ENCODE measurements at places on chromosomes 4 and X.
A peak's percentile ranks its signal among the peaks of the same experiment; 100 is the strongest.

DNA sequence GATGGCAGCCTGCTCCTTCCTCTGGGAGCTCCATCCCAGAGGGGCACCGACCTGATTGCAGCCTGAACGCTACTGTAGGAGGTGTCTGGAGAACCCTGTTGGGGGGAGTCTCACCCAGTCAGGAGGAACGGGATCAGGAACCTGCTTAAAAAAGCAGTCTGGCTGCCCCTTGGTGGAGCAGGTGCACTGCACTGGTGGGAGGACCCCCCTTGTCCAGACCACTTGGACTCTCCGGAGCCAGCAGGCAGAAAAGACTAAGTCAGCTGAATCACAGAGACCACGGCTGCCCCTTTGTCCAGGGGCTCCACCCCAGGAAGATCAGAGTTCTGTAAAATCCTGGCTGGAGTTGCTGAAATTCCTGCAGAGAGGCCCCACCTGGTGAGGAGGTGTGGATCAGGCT lies 67.3 kb upstream of the MAGEB18 start:
- DNase-seq: no peak

GRCh38 chrX:154049209-154050112 lies 29.8 kb upstream of the IRAK1 start:
- no peak for DNase-seq

- no peak for DNase-seq
Observed at GRCh38 chr4:42152507-42153504, at the start of gene BEND4. Gene BEND4, minus strand, starts transcription at chr4:42152655. Its CDS starts 512 bp downstream, at chr4:42152143.

GRCh38 chr4:103626296-103626695 lies 93.5 kb downstream of the TACR3 start:
- DNase-seq: no peak

- no peak for DNase-seq
Observed at GRCh38 chrX:69143530-69143929, 21.7 kb downstream of the PJA1 start.

DNA sequence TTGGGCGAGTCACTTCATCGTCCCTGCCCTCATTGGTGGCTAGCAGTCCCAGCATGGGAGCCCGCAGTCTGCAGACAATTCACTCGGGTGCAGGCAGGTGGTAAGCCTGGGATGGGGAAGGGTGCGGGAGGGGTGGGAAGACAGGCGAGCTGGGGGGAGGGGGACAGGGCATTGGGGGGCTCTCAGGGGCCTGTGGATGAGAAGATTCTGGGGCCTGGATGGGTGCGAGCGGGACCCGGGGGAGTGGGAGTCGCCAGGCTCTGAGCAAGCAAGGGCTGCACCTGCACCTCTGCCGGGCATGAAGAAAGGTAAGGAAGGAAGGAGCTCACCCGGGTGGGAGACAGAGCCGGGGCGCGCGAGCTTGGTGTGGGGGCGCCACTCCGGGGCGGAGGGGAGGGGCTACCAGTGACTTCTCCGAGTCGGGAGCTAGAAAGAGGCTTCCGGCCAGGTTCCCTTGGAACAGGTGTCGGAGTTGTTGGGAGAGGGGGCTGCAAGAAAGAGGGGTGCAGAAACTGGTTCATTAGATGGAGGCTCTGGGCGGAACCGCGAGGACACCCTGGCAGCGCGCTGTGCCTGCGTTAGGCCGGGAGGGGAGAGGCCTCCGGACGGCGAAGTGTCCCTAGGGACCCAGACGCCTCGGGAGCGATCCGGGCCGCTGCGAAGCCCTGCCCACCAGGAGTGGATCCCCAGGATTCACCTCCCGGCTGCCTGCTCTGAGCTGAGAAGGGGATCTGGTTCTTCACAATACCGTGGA lies 103.4 kb upstream of the PDLIM3 start:
- no peak for DNase-seq

DNA sequence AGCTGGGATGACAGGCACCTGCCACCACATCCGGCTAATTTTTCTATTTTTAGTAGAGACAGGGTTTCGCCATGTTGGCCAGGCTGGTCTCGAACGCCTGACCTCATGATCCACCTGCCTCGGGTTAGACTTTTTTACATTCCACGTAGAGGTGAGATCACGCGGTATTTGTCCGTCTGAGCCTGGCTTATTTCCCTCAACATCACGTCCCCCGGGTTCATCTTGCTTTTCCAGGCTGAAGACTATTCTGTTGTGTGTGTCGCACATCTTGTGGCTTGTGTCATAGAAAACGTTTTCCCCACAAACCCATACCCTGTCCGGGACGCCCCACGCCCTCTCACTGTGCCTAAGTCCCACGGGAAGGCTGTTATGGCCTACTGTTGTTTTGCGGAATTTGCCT lies 185.3 kb downstream of the CRLF2 start:
- no peak for DNase-seq

- DNase-seq: no peak
Observed at GRCh38 chrX:67568769-67569168, 24.9 kb downstream of the AR start.

DNA sequence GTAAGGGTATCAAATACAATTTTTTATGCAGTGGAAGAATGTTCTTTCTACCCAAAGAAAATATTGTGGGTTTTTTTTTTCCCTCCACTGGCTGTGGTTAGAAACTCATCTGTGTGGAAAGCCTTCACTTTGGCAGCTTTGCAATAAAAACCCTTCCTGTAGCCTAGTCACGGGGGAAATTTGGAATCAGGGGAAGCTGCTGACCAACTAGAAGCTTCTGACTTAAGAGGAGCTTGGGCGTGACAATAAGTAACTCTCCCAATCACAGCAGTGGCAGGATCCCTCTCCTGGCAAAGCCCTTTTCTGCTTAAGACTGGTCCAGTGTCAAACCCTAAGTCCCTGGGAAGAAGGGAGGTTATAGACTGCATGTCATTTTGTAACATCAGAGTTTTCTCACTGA lies 87.9 kb downstream of the LRRC66 start:
- DNase-seq: no peak

- DNase-seq: peak; percentile 69
Observed at GRCh38 chrX:73851014-73852009, 288.3 kb downstream of the CHIC1 start.

DNA sequence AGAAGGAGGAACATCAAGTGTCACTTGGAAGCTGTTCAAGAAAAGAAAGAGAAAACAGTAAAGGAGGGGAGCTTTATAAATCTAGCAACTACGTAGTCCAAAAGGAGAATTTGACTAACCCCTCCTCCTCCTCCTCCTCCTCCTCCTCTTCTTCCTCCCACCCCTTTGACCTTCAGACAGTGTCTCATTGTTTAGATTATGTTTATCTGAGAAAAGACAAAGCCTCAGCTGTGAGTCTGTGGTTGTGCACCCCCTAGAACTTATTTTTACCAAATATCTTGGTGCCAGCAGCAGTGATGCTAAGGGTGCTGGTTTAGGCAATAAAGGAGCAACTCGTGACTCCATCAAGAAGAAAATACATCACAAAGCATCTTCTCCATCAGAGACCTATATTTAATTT lies 68.9 kb upstream of the BMP2K start:
- DNase-seq: no peak

GRCh38 chr4:79184476-79184875 lies 141.4 kb downstream of the NAA11 start:
- no peak for DNase-seq

GRCh38 chr4:174120446-174121295 lies 162.8 kb downstream of the FBXO8 start:
- DNase-seq: peak; percentile 1

DNA sequence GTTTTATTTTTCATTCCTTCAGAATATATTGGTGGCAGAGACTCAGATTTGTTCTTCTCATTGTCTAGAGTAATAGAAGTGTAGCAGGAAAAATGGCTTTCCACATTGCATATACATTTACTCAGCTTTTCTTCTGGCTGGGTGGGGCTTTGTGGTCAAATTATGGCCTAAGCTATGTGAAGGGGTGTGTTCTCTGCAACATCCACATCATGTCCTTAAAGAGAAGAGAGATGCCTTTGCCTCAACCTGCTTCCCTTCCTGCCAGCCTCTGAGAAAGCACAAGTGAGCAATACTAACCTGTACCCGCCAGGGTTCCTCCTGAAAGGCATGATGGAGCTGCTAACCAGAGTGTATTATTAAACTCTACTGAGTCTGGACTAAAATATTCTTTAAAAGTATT lies 695.6 kb upstream of the FAM241A start:
- no peak for DNase-seq

GRCh38 chr4:147340591-147341120 lies 140.2 kb upstream of the EDNRA start:
- no peak for DNase-seq

DNA sequence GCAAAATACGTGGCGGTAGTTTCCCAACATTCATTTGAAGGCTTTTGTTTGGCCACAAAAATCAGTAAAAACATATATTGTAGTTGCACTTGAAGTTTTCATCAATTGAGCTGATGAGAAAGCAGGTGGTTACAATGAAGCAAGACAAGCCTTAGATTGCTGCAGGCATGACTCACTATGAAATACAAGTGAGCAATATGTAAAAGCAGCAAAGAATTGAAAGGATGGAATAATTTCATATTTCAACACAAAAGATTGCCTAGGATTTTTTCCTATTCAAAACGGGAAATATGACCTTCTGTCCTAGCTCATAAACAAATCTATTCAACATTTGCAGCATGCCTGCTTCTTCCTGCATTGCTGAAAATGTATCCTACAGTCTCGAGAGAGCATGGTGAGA lies 190.9 kb upstream of the BANK1 start:
- no peak for DNase-seq

- no peak for DNase-seq
Observed at GRCh38 chr4:7361280-7361895, 73.3 kb downstream of the PSAPL1 start.

- DNase-seq: no peak
Observed at GRCh38 chr4:100188829-100189228, 1.4 kb downstream of the DDIT4L start.

DNA sequence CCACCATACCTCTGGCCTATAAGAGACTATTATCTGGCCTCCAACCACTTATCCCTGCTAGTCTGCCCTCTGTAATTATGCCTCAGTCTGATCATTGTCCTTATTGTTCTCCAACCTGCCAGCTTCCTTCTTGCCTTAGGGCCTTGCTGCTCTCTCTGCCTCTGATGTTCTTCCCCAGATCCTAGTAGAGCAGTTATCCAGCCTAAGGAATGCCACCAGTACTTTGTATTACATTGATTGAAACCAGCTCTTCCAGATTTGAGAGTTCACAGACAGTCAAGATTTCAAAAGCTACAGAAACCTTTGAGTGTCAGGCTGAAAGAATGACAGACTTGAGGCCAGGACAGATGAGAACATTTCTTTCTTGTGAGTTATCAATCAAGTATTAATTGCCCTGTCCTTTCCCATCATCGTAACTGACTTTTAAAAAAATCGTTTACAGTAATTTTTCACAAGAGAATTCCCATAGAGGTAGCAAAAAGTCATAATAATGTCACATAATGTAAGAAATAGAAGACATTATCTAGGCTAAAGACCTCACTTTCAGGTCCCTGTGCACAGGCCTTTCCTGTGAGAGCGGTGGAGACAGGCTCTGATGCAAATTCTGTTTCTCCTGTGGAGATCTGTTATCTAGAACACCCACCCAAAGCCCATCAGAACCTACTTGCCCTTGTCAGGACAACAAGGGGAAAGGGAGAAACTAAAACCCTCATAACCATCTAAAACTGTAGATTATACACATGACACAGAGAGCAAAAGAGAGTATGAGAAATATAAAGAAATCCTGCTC lies 64.1 kb upstream of the GUCY1A1 start:
- DNase-seq: no peak

DNA sequence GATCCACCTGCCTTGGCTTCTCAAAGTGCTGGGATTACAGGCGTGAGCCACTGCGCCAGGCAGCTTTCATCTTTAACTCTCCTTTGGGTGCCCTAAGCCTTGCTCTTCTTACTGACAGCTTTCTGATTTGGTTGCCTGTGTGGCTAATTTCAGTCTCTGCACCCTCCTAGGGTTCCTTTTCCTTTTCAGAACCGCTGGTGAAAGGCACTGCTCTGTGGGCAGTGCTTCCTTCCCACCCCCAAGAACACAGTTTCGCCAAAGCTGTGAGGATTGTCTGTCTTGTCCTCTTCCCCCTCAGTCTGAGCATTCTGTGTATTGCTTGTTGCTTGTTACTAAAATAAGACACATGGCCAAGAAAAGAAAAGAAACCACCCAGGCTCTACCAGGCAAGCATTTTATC lies 101.4 kb upstream of the FRMPD3 start:
- DNase-seq: no peak

- peak; percentile 21 for DNase-seq
Observed at GRCh38 chr4:109302361-109303139, at the start of gene COL25A1. Gene COL25A1, minus strand, starts transcription at chr4:109302658.

DNA sequence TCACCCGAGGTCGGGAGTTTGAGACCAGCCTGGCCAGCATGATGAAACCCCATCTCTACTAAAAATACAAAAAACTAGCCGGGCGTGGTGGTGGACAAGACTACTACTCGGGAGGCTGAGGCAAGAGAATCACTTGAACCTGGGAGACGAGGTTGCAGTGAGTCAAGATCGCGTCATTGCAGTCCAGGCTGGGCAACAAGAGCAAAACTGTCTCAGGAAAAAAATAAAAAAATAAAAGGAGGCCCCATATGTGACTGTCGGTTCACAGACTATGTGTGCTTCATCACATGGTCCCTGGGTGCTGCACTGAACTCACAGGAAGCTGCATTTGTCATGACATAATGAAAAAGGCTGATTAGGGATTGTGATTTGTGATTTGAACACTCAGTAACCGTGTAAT lies 6.4 kb downstream of the TRIML1 start:
- no peak for DNase-seq

DNA sequence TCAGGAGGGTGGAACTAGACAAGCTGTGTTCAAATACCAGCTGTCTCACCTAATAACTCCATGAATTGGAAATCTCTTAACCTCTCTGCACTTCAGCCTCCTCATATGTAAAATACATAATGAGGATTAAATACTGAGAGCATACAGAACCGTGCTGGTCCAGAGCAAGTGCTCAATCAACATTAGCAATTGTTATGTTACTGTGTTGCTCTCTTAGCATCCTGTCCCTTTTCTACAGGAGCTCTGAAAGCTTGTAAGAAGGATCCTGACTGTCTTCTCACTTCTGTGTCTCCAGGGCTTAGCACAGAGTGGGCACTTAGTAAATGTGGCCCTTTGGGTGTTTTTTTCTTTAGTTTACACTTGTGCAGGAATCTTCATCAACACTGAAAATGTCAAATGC lies 1456.1 kb upstream of the IGFBP7 start:
- DNase-seq: no peak

DNA sequence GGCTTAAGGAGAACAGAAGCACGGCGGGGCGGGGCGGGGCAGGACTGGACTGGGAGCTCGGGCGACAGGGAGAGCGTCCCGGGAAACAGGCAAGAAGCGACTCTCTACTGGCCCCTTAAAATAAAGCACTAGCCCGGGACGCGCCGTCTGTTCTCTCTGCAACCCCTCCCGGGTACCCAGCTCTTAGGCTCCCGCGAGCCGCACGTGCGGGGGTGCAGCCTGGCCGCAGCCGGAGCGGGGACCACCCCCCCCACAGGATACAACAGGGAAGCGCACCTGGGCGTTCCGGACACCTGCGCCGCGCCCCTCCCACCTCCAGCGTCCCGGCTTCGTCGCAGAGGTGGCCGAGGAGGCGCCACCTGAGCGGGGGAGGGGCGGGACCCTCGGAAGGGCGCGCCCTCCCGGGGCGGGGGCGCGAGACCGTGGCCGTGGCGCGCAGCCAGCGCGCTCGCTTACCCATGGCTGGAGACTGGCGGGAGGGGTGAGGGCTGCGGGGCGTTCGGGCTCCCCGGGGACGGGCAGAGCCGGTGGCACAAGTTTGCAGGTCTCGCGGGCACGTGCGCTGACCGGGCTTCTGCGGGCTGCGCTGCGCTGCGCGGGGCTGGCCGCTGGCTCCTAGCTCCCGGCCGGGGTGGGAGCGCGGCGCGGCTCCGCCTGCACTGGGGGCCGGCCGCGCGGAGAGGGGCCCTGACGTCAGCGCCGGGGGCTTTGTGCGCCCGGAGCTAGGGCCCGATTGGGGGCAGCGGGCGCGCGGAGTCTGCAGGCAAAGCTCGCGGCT lies 91.5 kb downstream of the GEMIN8 start:
- DNase-seq: no peak
